ENCODE measurements at places on chromosomes 1 and 21.

DNA sequence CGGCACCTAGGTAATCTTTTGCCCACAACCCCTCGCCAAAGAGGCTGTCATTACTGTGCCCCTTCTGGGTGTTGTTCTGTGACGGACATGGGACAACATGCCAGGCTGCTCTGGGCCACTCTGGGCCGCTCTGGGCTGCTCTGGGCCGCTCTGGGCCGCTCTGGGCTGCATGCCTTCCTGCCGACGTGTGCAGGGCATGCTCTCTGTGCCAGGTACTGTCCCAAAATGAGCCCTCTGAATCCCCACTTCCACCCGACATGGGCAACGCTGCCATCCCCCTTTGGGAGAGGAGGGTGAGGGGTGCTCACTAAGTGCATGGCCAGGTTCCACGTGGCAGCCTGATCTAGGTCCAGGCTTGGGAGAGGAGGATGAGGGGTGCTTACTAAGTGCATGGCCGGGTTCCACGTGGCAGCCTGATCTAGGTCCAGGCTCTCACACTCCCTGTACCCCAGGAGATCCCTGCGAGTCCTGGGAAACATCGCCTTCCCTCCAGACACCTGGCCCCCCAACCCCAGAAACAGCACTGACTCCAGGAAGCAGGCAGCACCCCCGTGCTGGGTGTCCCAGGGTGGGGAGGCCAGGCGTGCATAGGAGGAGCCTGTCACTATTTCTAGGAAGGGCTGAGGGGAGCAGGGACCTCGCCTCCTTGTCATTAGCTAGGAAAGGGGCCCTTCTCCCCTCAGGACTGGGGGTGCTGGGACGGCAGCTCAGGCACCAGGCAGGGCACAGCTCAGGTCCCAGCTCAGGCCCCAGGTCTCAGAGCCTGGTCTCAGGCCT lies 16.5 kb downstream of the TTC34 start:
- no peak for DNase-seq

DNA sequence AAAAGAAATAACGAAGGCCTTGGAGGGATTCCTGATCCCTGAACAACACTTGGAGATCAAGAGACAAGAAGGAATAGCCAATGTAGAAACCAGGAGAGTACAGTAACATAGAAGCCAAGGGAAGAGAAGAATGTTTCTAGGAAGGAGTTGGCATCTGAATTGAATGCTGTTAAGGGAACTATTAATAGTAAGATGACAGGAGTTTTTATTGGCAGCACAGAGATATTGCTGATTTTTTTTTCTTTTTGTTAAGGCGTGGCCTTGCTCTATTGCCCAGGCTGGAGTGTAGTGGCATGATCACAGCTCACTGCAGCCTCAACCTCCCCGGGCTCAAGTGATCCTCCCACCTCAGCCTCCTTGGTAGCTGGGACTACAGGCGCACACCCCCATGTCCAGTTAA lies 9.6 kb upstream of the SFT2D2 start:
- DNase-seq: no peak

- DNase-seq: no peak
Observed at GRCh38 chr1:213295860-213296259, 244.8 kb downstream of the RPS6KC1 start.

DNA sequence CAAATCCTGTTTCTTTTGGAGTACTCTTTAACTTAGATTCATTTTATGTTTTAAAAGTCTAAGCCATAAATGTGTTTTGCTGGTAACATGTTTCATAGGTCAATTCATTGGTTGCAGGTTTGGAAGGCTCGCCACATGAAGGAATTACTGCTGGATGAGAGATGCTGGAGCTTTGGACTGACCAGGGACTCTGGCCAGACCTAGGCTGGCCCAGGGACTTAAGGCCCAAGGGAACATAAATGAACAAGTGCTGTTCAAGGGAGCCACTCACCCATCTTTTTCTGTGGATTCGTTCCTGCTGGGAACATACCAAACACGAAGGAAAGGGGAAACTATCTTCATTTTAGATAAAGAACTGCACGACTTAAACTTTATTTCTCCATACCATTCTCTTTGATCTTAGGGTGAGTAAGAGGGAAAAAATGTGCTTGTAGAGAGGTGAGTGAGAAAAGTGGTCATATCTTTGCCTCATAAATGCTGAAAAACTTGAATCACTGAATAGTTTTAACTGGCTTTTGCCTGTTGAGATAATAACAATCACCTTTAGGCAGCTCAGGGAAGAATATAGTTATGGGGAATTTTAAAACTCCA lies 15.3 kb upstream of the SHCBP1L start:
- no peak for DNase-seq

DNA sequence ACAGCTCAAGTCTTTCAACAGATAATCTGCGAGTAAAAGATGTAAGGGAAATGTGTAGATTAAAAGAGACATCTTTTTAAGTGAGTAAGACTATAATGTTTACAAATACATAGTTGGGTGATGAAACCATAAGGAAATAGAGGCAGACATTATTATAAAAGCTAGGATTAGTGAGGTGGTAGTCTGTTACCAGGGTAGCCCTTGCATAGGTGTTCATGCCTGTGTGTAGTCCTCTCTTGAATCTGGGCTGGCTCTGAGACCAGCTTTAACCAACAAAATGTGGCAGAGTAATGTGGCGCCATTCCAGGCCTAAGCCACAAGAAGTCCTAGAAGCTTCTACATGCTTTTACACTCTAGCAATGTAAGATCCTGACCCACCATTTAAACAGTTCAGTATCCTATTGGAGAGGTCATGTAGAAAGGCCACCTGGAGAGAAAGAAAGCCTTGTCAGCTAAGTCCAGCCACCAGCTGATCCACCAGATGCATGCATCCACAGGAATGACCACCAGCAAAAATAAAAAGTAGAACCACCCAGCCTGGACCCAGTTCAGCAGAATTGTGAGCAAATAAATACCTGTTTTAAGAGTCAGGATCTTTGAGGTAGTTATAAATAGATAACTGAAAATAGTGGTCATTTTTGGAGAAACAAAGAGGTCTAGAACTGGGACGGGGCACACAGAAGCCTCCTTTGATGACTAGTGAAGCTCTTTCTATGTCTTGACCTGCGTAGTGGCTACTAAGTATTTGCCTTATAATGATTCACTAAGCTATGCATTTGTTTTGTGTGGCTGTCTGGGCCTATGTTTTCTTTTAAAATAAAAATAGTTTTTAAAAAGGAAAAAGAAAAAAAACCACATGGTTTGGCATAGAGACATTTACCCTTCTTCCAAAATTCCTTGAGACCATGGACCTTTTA lies 8.1 kb downstream of the NIBAN1 start:
- no peak for DNase-seq

- DNase-seq: no peak
Observed at GRCh38 chr1:63063367-63063766, 259.0 kb upstream of the FOXD3 start.

DNA sequence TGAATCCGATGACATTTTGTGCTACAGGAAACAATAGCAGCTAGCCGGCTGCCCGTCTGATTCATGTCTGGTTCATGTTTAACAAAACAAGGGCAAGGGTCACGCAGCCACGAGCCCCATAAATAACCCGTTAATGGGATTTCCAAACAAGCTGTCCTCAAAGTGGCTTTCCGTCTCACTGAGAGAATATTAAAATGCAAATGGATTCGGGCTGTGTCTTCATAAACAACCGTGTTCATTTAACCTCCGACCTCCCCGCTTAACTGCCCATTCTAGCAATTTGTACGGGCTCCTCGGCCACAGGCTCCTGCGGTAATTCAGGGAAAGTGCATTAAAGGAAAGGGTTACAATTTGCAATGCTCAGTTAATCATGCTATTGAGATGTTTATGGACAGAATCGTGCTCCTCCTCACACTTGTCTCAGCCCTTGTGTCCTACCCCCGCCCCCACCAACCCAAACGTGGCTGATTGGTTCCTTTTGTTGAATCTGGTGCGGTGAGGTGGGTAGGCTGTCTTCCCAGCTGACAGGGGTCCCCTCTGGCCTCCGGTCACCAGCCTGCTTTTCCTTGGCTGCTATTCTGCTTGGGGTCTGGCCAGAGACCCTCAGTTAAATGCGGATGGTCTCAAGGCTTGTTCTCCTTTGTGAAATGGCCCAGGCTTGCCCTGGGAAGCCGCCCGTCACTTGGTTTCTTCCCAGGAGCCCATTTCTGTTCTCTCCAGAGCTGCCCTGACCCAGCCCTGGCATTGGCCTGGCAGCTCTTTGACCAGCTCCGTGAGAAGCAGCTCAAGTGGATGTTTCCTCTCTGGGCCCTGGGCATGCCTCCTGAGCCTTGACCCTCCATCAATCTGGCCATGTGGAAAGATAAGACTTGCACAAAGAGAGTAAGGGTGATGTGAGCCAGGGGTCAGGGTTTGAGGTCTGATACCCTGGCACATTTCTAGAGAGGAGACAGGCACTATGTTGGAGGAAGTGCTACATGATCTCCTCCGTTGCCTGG lies 200.7 kb upstream of the POU3F1 start:
- no peak for DNase-seq

DNA sequence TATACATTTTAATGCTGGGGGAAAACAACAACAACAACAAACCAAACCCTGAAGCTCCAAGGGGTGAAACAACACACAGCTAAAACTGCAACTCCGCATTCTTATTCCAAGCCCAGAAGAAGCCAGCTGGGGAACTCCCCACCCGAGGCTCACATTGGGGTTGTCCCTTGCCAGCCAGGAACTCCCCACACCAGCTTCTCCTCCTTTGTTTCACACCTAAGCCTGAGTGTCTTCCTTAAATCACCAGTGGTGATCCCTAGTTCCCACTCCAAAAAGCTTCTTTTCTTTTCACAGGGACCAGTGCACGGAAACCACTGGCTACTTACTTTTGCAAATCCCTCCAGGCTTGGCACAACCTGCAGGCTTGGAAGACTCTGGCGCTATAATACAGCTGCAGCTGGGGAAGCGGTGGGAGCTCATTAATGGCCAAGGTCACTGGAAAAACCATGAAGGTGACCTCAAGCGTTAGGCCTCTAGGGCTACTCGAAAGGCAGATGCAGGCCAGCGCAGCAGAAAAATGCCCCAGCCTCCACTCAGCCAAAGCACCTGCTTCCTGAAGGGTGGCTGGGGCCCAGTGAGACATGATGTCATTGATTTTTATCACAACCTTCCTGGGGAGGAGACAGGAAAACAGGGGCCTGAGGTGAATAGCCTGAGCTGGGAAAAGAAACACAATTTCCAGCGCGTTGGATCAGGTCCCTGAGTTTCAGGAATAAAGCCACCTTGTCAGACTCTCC lies 40.1 kb downstream of the TLR5 start:
- no peak for DNase-seq

DNA sequence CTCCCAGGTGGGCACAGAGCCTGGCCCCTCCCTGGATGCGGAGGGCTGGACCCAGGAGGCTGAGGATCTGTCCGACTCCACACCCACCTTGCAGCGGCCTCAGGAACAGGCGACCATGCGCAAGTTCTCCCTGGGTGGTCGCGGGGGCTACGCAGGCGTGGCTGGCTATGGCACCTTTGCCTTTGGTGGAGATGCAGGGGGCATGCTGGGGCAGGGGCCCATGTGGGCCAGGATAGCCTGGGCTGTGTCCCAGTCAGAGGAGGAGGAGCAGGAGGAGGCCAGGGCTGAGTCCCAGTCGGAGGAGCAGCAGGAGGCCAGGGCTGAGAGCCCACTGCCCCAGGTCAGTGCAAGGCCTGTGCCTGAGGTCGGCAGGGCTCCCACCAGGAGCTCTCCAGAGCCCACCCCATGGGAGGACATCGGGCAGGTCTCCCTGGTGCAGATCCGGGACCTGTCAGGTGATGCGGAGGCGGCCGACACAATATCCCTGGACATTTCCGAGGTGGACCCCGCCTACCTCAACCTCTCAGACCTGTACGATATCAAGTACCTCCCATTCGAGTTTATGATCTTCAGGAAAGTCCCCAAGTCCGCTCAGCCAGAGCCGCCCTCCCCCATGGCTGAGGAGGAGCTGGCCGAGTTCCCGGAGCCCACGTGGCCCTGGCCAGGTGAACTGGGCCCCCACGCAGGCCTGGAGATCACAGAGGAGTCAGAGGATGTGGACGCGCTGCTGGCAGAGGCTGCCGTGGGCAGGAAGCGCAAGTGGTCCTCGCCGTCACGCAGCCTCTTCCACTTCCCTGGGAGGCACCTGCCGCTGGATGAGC lies 34.2 kb downstream of the TRIM11 start:
- no peak for DNase-seq

DNA sequence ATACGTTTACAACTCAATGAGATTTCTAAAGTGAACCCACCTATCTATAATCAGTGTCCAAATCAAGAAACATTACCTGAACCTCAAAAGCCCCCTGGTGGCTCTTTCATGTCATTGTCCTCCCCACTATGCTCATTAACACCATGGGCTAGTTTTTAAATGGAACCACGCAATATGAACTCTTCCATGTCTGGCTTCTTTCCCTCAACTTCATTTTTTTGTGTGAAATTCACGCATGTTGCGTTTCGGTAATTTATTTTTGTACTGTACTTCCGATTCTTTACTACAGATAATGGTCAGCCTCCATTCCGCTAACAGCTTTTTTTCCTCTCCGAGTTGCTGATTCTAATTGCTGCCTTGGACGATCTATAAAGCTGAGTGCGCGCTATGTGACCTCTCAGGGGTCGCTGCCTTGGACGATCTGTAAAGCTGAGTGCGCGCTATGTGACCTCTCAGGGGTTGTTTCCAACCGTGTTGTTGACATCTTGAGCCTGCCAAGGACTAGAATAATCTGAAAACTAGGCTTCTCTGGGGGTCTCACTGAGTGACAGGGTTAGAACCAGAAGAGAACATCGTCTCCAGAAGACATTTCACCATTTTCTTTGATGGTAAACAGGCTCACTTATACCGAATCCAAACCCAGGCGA lies 1.1 kb upstream of the CACYBP start:
- no peak for DNase-seq

DNA sequence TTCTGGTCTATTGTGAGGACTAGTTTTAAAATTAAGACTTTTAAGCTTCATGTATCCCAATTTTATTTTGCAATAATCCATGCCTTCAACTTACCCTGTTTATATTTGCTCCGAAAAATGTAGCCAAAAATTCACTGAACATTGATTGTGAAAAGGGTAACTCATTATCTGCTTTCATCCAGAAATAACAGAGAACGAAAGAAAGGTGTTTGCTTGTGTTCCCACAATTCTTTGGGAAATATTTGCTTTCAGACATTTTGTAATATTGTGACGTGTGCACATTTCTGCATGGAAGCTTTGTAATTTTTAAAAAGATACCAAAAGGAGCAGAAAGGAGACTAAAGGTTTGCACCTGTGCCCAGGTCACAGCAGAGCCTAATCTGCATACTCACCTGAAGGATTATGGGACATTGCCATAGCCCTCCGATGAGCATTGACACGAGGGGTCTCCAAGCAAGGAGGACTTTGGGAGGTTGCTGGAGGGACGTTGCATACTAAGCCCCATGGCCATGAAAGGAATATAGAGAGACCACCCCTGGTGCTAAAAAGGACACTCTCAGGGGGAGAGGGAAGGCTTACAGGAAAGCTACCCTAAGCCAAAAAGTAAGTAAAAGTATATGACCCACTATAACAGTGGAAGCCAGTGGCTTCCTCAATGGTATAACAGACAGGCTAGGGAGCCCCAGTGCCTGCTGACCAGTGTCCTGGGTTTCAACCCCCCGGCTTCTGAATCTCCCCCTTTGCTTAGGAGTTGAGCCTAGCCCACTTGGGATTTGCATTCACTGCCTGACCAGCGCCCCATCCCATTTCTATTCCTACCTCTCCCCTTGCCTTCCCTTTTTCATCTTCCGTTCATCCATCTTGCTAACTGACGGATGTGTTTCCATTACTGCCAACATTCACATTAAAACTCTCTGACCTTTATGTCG lies 148.6 kb upstream of the ZC3H12A start:
- no peak for DNase-seq

- DNase-seq: no peak
Observed at GRCh38 chr1:174812016-174812415, 187.7 kb upstream of the CACYBP start.
